ENCODE measurements at places on chromosomes 11 and 22. TPM values are rescaled to one million over a fixed set of nuclear protein-coding genes. Genes with fewer than 3 reads are reported as not detected.

GRCh38 chr22:47069270-47069669, 306.8 kb downstream of the TBC1D22A start:
- no peaks in the 10 kb centered on the region for H3K27me3 ChIP-seq
- no peak overlapping the region for H3K4me3 ChIP-seq
- peaks cover 15% of the 10 kb centered on the region for H3K4me1 ChIP-seq
- H3K36me3 ChIP-seq = peaks cover 24% of the 10 kb centered on the region
- H3K27ac ChIP-seq = no peak overlapping the region
- DNase-seq = no peak

DNA sequence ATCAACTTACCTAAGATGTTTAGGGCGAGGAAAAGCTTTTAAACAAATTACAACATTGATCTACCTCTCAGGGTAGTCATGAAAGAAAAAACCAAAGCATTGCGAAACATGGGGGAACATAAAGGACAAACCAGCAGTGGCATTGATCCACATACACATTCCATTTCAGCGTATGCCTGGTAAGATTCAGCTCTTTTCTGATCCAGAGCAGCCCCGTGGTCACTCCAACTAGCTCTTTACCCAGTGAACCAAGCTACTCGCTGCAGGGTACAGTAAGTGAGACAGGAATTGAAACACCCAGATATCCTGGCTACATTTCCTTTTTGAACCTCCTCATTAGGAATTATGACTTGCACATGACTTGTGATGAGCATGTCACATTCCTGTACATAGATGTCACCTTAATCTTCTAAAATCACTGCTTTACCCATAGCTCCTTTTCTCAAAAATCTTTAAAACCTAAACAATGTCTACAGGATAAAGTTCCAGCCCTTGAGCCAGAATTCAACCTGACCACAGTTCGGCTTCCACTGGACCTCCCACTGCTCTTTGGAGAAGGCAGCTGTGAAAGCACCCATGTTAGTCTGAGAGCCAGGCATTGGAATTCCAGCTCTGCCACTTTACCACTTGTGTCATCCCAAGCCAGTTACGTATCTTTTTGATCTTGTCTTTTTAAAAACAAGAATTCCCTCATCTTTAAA, 42.9 kb upstream of the AKIP1 start:
- H3K4me3 ChIP-seq = no peak overlapping the region
- H3K27me3 ChIP-seq = peaks cover 73% of the 10 kb centered on the region
- no peak overlapping the region for H3K27ac ChIP-seq
- no peak for DNase-seq

Gene CDC45
- 110 TPM for total RNA-seq

Gene CEP126
- total RNA-seq = 2.2 TPM

DNA sequence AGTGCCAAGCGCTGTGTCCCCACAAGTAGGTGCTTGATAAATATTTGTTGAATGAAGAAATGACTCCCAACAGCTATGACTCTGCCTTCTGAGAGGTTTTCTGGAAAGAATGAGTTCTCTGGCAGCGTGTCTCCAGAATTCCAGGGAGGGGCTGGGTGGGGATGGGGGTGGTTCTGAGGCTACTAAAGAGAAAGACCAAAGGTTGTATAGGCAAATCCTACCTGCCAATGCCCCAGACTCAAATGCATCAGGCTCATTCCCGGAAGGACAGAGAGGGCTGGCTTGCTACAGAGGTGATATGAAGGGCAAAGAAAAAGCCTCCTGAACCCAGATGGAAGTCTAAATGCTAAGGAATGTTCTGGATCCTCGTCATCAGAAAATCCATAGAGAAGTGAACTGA, 1.9 kb downstream of the DUSP18 start:
- H3K4me1 ChIP-seq = peaks cover 11% of the 10 kb centered on the region
- no peak for DNase-seq
- H3K27ac ChIP-seq = no peak overlapping the region
- no peak overlapping the region for H3K4me3 ChIP-seq
- peaks cover 6% of the 10 kb centered on the region for H3K27me3 ChIP-seq
- peaks cover 7% of the 10 kb centered on the region for H3K36me3 ChIP-seq

Measured in activated naive CD8-positive, alpha-beta T cell treated with anti-CD3 and anti-CD28 coated beads for 36 hours (primary cell).